ENCODE measurements at places on chromosomes 6 and 20.

GRCh38 chr6:1279065-1279464, 32.8 kb upstream of the FOXQ1 start:
- DNase-seq = no peak
- H3K36me3 ChIP-seq = no peaks in the 10 kb centered on the region
- H3K4me1 ChIP-seq = peaks cover 13% of the 10 kb centered on the region
- peaks cover 30% of the 10 kb centered on the region for H3K27me3 ChIP-seq
- H3K27ac ChIP-seq = no peak overlapping the region

GRCh38 chr6:101083533-101084175, 202.5 kb upstream of the ASCC3 start:
- H3K27me3 ChIP-seq = no peaks in the 10 kb centered on the region
- DNase-seq = no peak
- no peaks in the 10 kb centered on the region for H3K4me1 ChIP-seq
- H3K4me3 ChIP-seq = no peak overlapping the region

DNA sequence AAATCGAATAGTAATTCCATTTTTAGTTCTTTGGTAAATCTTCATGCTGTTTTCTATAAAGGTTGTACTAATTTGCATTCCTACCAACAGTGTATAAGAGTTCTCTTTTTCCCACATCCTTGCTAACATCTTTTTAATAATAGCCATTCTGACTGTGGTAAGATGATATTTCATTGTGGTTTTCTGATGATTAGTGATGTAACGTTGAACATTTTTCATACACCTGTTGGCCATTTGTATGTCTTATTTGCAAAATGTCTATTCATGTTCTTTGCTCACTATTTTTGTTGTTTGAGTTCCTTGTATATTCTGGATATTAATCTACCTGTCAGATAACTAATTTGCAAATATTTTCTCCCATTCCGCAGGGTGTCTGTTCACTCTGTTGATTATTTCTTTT, 64.5 kb downstream of the LIN28B start:
- H3K36me3 ChIP-seq = no peaks in the 10 kb centered on the region
- peaks cover 13% of the 10 kb centered on the region for H3K27me3 ChIP-seq
- no peak overlapping the region for H3K27ac ChIP-seq
- no peak for DNase-seq

- no peak overlapping the region for H3K27ac ChIP-seq
- no peak overlapping the region for H3K4me3 ChIP-seq
- no peaks in the 10 kb centered on the region for H3K4me1 ChIP-seq
- H3K36me3 ChIP-seq = no peaks in the 10 kb centered on the region
- peaks cover 8% of the 10 kb centered on the region for H3K27me3 ChIP-seq
These were observed 29.2 kb downstream of the SLC22A23 start for GRCh38 chr6:3427687-3428085.
